GM10248 (cell line): ENCODE measurements at places on chromosomes 3 and 15.

GRCh38 chr3:25150199-25150598, 277.9 kb upstream of the RARB start:
- DNase-seq: no peak

- no peak for DNase-seq
These were observed 155.7 kb downstream of the EEFSEC start for GRCh38 chr3:128309026-128309425.

DNA sequence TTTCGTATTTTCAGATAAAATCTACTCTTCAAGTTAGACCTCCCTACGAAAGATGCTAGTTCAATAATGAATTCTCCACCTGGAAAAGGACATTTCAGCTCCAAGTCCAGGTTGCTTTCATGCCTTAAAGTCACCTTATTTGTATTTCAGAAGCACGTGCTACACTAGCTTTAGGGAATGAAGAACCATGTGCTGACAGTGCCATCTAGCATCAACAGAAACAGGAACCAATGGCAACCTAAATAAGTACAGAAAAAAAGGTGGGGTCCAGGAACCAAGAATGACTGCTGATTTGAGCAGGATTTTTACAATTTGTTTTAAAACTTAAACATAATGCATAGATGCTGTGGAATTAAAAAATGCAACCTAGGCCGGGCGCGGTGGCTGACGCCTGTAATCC, 77.6 kb upstream of the SNRPN start:
- no peak for DNase-seq

GRCh38 chr3:188233320-188233719, 79.4 kb downstream of the LPP start:
- no peak for DNase-seq

DNA sequence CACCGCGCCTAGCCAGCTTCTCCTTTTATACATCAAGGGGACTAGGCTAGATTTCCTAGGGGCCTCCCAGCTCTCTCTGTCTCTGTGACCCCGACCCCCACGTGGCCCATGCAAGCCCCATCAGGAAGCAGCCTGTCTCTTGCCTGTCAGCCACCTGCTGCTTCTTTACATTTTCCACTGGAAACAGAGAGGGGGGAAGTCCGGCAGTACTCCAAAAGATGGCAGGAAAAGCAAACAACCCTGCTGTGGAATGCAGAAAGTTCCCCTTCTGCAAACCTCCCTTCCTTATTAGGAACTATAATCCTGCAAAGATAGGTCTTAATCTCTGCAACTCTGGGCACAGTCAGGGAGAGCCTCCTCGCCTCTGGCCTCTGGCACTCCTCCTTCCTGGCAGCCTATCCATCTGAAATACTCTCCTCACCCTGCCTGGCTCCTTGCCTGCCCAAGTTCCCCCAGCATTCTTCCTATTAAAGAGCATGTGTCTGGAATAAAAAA, 47.4 kb upstream of the HACD2 start:
- DNase-seq: no peak

GRCh38 chr3:66033241-66034138, 5.2 kb downstream of the MAGI1 start:
- DNase-seq: peak; percentile 42

DNA sequence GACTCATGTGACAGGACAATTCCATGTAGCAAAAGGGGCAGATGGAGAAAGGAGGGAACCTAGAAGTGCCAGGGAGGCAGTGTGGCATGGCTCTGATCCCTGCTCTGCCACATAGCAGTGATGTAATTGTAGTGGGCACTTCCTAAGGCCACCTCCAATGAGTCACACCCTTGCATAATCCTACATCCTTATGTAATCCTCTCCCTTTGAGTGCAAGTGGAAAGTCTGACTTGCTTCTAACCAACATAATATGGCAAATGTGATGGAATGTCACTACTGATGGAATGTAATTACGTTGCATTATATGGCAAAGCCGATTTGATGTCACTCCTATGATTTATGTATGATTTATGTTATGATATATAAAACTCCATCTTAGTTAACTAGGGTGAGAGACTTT, 72.9 kb upstream of the ATP2C1 start:
- DNase-seq: no peak
